ENCODE measurements at places on chromosomes 7 and 10. TPM values are rescaled to one million over a fixed set of nuclear protein-coding genes. Genes with fewer than 3 reads are reported as not detected.

The AGAP5 gene
- total RNA-seq, result 8.0 TPM

The OR2A1 gene
- total RNA-seq, result 0.44 TPM

The SLC13A1 gene
- not detected for total RNA-seq

The SLC16A9 gene
- 32.4 TPM for total RNA-seq

The LEP gene
- total RNA-seq, result not detected

The CUZD1 gene
- total RNA-seq, result 1.3 TPM

The FGFBP3 gene
- 15.3 TPM for total RNA-seq

The EBLN1 gene
- not detected for total RNA-seq

The NOC3L gene
- 40.8 TPM for total RNA-seq

The GIMAP4 gene
- 22.5 TPM for total RNA-seq

The CYP3A4 gene
- not detected for total RNA-seq

The KLHL7 gene
- total RNA-seq, result 119 TPM

The PRLHR gene
- not detected for total RNA-seq

The COBL gene
- 22.3 TPM for total RNA-seq

The CPN1 gene
- not detected for total RNA-seq

The GNGT1 gene
- total RNA-seq, result 20.3 TPM

The AGAP9 gene
- total RNA-seq, result 3.0 TPM

The NPTX2 gene
- 16.8 TPM for total RNA-seq

The C1GALT1 gene
- total RNA-seq, result 96.4 TPM
